HS-5 (cell line): ENCODE measurements at places on chromosomes 3 and 15.

DNA sequence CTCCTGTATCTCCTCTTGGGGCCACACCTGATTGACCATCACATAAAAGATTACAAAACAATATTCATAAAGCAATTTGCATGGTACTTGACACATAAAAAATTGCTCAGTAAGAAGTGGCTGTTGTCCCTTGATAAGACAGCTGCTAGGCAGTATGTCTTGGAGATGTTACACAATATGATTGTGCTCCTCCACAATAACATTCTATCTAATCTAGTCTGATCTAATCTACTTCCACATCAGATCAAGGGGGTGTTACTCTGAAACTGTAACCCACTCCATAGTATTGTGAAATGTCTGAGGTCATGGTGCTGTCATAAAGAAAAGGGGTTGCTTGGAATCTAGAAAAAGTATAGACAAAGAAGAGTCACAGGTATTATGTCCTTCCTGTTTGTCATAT lies 23.4 kb upstream of the AQP9 start:
- no peak for DNase-seq

DNA sequence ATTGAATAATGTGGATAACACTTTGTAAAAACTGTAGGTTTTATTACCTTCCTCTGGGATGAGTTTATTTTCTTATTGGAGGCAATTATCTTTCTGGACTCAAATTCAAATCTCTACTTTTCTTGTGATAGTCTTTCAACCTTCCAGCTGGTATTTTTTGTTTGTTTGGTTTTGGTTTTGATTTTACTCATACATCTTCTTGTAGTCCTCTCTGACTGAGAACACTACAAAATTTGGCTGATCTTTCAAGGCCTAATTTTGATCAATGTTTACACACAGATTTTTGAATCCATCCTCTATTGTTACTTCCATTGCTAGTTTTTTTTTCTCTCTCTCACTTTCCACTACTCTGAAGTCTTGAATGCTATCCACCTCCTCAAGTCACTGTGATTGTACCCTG lies 303.8 kb upstream of the NECTIN3 start:
- DNase-seq = no peak

DNA sequence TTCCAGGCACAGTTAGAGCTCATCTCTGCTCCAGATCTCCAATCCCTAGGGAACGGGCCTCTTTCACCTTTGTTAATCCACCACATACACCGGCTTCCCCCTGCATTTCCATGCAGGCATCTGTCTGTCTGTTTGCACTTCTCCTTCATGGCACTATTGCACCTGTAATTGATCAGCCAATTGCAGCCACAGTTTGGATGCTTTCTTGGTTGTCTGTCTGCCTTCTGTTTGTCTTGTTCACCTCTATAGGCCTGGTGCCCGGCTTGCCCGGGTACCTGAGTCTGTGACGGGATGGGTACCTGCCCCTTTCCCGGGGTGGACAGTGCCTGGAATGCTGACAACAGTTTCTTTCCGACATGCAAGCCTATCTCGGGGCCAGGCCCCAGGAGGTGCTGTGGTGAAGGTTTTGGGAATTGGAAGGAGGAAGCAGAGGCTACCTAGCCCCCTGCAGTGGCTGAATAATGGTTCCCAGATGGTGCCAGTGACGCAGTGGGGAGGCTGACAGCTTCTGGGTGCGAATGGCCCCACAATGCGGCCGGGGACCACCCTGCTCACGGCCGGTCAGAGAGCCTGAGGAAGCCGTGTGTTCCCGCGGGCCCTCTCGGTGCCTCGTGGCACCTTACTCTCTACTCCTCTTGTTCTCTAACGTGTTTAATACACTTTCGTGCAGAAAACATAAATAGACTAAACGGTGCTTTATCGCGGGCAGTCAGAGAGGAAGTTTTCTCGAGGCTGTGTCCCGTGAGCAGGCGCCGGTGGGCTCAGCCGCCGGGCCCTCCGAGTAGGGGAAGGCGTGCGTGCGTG lies 31.3 kb upstream of the RAB6B start:
- DNase-seq = no peak

DNA sequence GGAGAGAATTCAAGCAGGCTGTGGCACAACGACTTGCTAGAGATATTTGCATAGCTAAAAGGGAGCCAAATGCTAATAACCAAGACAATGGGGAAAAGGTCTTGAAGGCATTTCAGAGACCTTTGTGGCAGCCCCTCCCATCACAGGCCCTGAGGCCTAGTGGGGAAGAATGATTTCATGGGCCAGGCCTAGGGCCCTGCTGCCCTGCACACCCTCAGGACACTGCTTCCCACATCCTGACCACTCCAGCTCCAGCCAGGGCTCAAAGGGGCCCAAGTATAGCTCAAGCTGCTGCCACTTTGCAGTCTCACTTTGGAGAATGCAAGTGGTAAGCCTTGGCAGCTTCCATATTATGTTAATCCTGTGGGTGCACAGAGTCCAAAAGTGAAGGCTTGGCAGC lies 21.5 kb upstream of the PTPN23 start:
- DNase-seq = no peak

DNA sequence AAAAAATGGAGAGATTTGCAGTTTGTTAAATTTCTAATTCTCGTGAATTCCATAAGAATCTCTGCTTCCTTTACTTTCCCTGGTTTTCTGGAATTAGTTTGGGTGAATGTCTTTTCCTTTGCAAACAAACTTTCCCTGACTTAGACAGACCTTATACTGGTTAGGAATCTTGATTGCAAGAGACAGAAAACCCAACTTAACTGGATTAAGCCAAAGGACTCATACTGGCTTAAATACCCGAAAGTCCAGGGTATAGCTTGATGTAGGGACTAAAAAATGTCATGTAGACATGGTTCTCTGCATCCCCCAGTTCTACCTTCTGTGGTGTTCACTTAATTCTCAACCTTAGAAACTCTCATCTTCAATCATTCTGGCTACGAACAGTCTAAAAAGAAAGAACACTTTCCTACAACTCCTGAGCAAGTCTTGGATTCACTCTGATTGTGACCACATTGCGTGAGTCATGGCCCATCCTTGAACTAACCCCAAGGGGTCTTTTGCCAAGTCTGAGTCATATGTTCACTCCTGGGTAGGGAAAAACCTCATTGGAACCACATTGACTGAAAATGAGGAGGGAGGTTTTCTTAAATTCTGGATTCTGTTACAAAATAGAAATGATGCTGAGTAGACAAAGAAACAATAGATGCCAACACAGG lies 136.0 kb upstream of the DAZL start:
- DNase-seq = peak; percentile 73
